Brain (organoid and tissue), 16 donors: ENCODE measurements at places on chromosomes 11 and 22. TPM values are rescaled to one million over a fixed set of nuclear protein-coding genes. Genes with fewer than 3 reads are reported as not detected.

Gene OR8H2
- polyA plus RNA-seq: not detected

Gene COMMD9
- polyA plus RNA-seq: 90.2 TPM

Gene GRAP2
- polyA plus RNA-seq: 0.93 TPM

Gene ZC3H12C
- polyA plus RNA-seq: 2.5 TPM

Gene APOL4
- 6.1 TPM for polyA plus RNA-seq

Gene PANX3
- not detected for polyA plus RNA-seq

Gene ZNF215
- polyA plus RNA-seq: not detected

Gene TSPAN32
- not detected for polyA plus RNA-seq

Gene PLAAT5
- 1.5 TPM for polyA plus RNA-seq

Gene HOATZ
- polyA plus RNA-seq: not detected

Gene OR4A16
- not detected for polyA plus RNA-seq

Gene RIMBP3C
- polyA plus RNA-seq: not detected

Gene FXYD6
- 516 TPM for polyA plus RNA-seq

Gene SLC35E4
- polyA plus RNA-seq: 3.0 TPM

Gene SCGB1C1
- not detected for polyA plus RNA-seq

Gene PGA5
- polyA plus RNA-seq: not detected

Gene MMP13
- polyA plus RNA-seq: not detected

Gene NCF4
- polyA plus RNA-seq: 1.3 TPM

Gene OLFML1
- polyA plus RNA-seq: 2.3 TPM

Gene IGLL1
- not detected for polyA plus RNA-seq

Gene PIWIL4
- polyA plus RNA-seq: 0.44 TPM

Gene OR5J2
- not detected for polyA plus RNA-seq

Gene SLC25A18
- polyA plus RNA-seq: 40.2 TPM

Gene UPB1
- not detected for polyA plus RNA-seq

Gene GAS2L1
- polyA plus RNA-seq: 20.4 TPM

Gene ACTN3
- polyA plus RNA-seq: 0.10 TPM

Gene CLCF1
- polyA plus RNA-seq: 0.46 TPM

Gene POU2AF2
- not detected for polyA plus RNA-seq

Gene KCNE3
- 8.3 TPM for polyA plus RNA-seq

Gene ADORA2A
- polyA plus RNA-seq: 8.0 TPM
